Pancreas (tissue), 10 donors: ENCODE measurements at places on chromosomes 13 and 19. TPM values are rescaled to one million over a fixed set of nuclear protein-coding genes. Genes with fewer than 3 reads are reported as not detected.

Gene BRME1
- total RNA-seq, result 4.1 TPM

Gene NEK3
- 6.0 TPM for total RNA-seq

Gene ALOX5AP
- total RNA-seq, result 3.7 TPM

Gene ZNF814
- total RNA-seq, result 7.7 TPM

Gene CRX
- not detected for total RNA-seq

DNA sequence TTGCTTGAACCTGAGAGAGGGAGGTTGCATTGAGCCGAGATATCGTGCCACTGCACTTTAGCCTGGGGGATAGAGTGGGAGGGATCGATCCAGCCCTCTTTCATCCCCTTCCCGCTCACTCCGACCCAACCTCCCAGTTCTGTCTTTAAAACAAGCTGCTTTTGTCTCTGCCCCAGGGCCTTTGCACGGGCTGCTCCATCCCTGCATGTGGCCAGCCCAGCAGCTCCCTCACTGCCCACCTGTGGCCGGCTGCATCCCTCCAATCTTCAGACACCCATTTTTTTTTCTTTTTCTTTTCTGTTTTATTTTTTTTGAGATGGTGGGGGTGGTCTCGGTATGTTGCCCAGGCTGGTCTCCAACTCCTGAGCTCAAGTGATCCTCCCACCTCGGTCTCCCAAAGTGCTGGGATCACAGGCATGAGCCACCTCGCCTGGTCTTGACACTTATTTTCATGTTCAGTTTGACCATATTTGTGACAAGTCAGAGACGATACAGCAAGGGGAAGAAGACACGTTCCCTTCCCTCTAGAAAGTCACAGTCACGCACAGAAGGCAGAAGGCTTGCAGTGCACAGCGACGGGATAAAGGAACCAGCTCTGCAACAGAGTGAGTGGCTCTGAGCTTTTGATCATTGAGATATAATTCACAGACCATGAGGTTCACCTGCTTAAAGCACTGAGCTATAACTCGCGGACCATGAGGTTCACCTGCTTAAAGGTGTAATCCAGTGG is 31.8 kb downstream of the EFNA2 start:
- H3K4me1 ChIP-seq, result peaks cover 4% of the 10 kb centered on the region
- H3K27ac ChIP-seq, result no peak overlapping the region
- H3K27me3 ChIP-seq, result peaks cover 6% of the 10 kb centered on the region
- no peak for DNase-seq
- H3K36me3 ChIP-seq, result no peaks in the 10 kb centered on the region

DNA sequence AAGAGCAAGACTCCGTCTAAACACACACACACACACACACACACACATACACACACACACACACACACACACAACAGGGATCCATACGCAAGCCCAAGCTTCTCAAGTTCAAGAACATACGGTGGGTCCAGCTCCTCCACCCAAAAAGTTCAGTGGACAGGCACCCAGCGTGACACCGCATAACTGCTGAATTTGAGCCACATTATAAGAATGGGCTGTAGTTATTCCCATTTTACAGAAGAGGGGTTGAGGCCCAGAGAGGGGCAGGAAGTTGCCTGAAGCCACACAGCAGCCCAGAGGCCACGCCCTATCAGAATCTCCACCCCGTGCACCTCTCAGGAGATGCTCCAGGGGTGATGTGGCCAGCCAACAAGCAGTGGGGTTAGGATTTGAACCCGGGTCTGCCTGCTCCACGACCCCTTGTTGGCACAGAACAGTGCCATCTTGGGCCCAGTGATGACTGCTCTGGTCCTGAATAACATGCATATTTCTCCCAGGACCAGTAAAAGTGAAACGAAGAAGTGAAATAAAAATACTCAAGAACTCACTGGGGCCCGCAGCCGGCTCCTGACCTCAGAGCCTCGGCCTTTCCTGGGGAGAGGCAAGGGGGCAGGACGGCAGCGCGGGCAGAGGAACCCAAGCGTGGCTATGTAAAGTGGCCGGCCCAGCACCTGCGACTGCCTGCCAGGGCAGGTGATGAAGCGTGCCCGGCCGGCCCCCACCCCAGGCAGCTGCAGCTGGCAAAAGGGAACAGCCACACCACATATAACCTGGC is 61.9 kb downstream of the AP1M1 start:
- no peak overlapping the region for H3K27ac ChIP-seq
- peaks cover 4% of the 10 kb centered on the region for H3K4me1 ChIP-seq
- no peak for DNase-seq
- H3K36me3 ChIP-seq, result no peaks in the 10 kb centered on the region

GRCh38 chr13:99749271-99750019 is 222.1 kb downstream of the ZIC5 start:
- no peaks in the 10 kb centered on the region for H3K4me1 ChIP-seq
- H3K36me3 ChIP-seq, result no peaks in the 10 kb centered on the region
- H3K4me3 ChIP-seq, result no peak overlapping the region
- H3K27ac ChIP-seq, result no peak overlapping the region

DNA sequence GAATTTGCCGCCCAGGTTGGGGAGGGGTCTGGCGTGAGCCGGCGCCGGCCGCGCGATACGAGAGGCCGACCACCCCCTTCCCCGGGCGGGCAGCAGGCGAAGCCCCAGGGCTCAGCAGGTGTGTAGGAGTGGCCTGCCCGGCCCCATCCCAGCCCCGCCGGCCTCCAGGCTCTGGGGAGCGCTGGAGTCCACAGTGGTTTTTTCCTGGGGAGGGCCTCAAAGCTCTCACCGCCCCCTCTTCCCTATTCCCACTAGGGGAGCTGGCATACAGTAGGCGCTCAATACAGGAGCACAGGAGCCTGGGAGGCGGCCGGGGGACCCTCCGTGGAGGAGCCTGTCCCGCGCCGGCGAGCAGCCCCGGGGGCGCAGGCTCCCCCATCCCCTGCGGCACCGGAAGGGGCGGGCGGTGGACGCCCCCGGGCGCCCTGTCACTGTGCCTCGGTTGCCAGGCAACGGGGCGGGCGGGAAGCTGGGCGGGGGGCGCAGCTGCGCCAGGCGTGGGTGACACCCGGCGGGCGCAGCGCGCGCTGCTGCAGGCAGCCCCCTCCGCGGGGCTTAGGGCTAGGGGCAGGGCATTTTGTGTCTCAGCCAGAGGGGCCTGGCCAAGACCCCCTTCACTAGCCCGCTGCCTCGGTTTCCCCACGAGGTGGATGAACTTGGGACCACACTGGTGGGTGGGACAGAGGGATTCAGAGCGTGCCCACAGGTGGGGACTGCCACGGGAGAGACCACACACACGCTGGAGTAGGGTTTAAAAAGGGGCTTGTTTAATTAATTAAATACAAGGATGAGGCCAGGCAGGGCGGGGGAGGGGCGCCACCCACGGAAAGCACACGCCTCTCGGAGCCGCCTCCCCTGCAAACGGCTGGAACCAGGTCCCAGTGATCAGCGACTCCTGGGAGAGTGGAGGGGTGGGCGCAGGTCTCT is 3.6 kb upstream of the REXO1 start:
- no peak overlapping the region for H3K27ac ChIP-seq
- no peak overlapping the region for H3K4me3 ChIP-seq
- H3K4me1 ChIP-seq, result peaks cover 6% of the 10 kb centered on the region
- no peak for DNase-seq
- no peaks in the 10 kb centered on the region for H3K36me3 ChIP-seq

DNA sequence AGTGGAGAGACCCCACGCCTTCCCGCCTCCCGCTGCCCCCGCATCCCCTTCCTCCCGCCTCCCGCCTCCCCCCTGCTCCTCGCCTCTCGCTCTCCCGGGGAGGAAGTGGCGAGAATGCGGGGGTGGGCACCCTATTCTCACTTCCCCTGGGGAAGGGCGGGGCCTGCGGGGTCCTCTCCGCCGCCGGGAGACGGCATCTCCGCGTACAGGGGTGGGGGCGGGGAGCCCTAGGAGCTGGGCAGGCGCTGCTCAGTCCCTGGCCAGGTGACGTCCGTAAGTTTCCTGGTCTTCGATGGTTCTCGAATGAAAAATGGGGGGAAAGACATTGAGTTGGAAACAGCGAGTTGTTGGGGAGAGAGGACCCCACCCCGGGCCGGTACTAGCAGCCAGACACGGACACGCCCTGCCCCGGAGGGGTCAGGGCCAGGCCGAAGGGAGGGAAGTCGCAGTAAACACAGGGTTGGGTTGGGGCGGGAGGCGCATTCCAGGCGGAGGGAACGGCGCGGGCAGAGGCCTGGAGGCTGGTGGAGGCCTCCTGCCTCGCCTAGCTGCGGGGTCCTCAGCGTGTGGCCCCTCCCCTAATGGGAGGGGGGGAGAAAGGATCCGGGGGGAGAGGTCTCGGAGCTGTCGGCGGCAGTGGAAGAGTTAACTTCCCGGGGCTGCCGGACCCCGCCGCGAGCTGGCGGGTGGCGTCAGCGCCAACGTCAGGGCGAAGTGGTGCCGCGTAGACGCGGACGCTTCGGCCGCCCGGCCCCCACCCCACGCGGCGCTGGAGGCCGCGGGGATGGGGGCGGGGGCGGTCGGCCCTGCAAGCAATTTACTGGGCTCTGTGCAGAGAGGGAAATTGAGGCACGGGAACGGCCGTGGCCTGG is 10.4 kb upstream of the JUND start:
- peak overlapping the region; percentile 98 for H3K27ac ChIP-seq
- peak overlapping the region; percentile 52 for H3K4me3 ChIP-seq
- no peaks in the 10 kb centered on the region for H3K27me3 ChIP-seq
- H3K36me3 ChIP-seq, result no peaks in the 10 kb centered on the region

DNA sequence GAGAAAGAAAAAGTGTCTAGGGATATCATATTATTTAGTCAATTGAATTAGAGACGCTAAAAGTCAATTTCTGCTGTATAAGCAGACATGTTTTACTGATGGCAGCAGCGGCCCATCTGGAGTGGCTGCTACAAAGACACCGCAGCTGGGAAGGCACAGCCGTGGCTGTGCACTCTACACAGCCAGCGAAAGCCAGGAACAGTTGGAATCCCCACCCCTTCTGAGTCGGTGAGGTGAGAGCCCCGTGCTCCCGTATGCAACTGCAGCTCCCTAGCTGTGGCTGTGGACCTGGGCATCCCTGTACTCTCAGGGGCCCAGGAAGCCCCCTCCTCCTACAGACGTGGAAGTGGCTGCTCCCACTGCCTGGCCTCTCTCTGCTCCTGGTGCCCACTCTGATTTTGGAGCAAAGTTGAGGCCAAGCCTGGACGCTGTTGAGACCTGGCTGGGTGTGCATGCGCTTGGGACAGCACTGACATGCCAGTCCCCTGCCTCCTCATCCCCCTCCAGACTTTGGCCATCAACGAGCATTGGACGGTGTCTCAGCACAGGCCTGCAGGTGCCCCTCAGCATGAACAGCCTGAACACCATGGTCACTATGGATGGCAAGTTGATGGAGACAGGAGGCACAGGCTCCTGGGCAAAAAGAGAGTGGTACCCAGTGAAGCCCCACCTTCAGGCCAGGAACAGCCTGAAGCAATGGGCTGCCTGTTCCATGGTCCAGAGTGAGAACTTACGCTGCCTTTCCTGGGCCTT is 944.0 kb upstream of the MIR17HG start:
- H3K4me3 ChIP-seq, result no peak overlapping the region
- H3K27me3 ChIP-seq, result no peaks in the 10 kb centered on the region
- DNase-seq, result no peak
- no peaks in the 10 kb centered on the region for H3K36me3 ChIP-seq
- no peaks in the 10 kb centered on the region for H3K4me1 ChIP-seq
- no peak overlapping the region for H3K27ac ChIP-seq

DNA sequence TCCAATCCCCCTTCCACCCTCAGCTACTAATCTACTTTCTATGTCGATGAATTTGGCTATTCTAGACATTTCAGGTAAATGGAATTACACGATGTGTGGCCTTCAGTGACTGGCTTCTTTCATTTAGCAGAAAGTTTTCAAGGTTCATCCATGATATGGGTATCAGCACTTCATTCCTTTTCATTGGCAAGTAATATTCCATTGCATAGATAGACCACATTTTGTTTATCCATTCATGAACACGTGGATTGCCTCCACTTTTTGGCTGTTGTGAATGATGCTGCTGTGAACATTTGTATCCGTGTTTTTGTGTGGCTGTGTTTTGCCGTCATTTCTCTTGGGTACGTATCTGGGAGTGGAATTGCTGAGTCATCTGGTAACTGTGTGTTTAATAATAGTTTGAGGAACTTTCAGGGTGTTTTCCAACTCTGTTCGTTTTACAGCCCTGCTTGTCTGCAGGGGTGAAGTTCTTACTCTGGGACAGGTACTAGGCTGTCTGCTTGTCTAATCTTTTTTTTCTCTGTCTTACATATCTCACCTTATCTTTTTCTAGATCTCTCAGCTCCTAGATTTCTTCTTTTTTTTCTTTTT is 32.5 kb downstream of the MARK4 start:
- H3K36me3 ChIP-seq, result peaks cover 19% of the 10 kb centered on the region
- DNase-seq, result no peak
- H3K4me3 ChIP-seq, result no peak overlapping the region
- H3K27me3 ChIP-seq, result no peaks in the 10 kb centered on the region

- H3K4me1 ChIP-seq, result peaks cover 33% of the 10 kb centered on the region
- H3K4me3 ChIP-seq, result no peak overlapping the region
- H3K27ac ChIP-seq, result no peak overlapping the region
- DNase-seq, result no peak
Observed at GRCh38 chr19:34256835-34257558, 2.6 kb downstream of the GARRE1 start.

GRCh38 chr19:55270172-55270942 is 9.6 kb downstream of the HSPBP1 start:
- no peaks in the 10 kb centered on the region for H3K36me3 ChIP-seq
- DNase-seq, result no peak
- H3K27me3 ChIP-seq, result no peaks in the 10 kb centered on the region
- H3K4me1 ChIP-seq, result no peaks in the 10 kb centered on the region
- no peak overlapping the region for H3K4me3 ChIP-seq
- H3K27ac ChIP-seq, result no peak overlapping the region

DNA sequence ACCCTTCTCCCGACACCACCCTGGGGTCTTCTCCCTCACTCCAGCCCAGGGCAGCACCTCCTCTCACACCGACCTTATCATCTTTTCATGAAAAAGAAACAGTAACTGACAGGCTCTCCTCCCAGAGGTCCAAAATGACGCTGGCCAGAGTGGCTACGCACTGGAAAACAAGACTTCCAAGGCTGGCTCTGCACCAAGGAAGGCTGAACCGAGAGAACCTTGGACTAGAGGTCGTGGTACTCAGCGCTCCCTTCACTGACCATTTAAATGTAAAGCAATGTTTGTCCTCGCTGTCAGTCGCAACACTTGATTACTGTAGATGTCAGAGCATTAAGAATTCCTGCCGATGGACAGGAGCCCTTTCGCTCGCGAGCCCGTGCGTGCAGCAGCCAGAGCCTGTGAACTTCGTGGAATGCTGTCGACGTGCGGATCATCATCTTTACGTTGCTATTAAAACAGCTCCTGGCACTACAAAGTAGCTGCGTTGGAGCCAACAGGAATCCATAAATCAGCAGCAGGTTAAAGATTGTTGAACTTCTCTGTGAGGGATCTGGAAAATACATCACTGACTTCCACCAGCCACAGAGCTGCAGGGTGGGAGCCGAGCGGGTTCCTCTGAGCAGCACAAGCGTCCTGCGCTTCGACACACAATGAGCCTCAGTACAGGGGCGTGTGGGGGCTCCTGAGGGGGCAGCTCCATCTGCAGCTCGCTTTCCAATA is 125.5 kb upstream of the MCF2L start:
- no peaks in the 10 kb centered on the region for H3K27me3 ChIP-seq
- no peak overlapping the region for H3K27ac ChIP-seq
- DNase-seq, result no peak
- peaks cover 4% of the 10 kb centered on the region for H3K36me3 ChIP-seq

GRCh38 chr19:4913996-4914735 is 4.9 kb downstream of the UHRF1 start:
- peaks cover 7% of the 10 kb centered on the region for H3K4me1 ChIP-seq
- no peak overlapping the region for H3K27ac ChIP-seq
- H3K36me3 ChIP-seq, result no peaks in the 10 kb centered on the region
